ENCODE measurements at places on chromosomes 11 and 22.

- DNase-seq = no peak
These were observed 14.6 kb upstream of the IGLL5 start for GRCh38 chr22:22872722-22873708.

DNA sequence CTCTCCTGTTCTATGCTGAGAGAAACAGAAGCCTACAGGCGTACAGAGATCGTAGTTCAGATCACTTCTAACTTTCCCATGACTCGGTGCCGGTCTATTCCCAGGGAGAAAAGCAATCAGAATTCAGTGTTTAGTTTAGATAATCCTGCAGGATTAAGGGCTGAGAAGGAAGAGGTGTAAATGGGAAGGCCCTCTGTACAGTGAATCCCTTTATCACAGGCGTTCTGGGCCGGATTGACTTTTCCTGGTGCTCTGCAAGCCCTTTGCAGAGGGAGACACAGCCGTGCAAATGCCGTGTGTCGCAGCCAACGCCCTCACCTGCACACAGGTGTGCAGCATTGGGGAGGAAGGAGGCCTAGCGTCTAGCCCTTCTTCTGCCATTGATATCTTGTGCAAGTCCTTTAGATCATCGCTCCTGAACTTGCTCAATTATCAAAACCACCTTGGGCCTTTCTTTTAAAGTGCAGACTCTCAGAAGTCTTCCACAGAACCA lies 90.6 kb downstream of the DSCAML1 start:
- no peak for DNase-seq

DNA sequence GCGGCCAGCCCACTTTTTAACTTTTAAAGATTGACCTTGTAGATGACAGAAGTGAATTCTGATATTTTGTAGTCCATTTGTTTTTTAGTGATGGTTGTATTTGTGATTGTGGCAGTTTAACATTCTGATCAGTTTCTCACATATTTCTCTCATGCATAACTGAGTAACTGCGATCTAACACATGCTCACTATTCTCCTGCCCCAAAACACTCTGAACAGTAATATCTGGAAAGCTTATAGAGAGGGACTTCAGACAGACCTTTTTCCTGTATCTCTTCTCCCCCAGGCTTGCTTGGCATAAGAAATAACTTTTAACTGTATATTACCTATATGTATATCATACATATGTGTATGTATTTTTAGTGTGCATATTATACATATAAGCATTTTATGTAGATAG lies 37.3 kb upstream of the MYO18B start:
- DNase-seq = no peak

- no peak for DNase-seq
These were observed 61.7 kb downstream of the CHRDL2 start for GRCh38 chr11:74669211-74670160.

Data from activated CD4-positive, alpha-beta T cell treated with anti-CD3 and anti-CD28 coated beads for 24 hours (primary cell).